ENCODE measurements at places on chromosomes 2 and 18.

GRCh38 chr2:196099916-196100315, 31.3 kb upstream of the DNAH7 start:
- DNase-seq = no peak

DNA sequence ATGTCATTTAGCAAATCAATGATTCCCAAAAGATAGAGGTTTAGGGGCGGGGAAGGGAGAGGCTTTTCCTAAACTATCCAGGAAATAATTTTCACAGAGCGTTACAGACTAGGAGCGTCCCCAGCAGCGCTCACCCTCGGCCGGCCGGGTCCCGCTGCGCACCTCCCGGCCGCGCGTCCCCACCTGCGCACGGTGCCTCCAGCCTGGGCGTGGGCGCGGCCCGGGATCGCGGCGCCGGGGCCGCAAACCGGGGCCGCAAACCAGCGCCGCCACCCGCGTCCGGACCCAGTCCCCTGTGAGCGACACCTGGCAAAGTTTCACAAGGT, 684 bp upstream of the ZCCHC2 start:
- DNase-seq = no peak

GRCh38 chr2:70648961-70649360, 95.3 kb upstream of the TGFA start:
- no peak for DNase-seq

DNA sequence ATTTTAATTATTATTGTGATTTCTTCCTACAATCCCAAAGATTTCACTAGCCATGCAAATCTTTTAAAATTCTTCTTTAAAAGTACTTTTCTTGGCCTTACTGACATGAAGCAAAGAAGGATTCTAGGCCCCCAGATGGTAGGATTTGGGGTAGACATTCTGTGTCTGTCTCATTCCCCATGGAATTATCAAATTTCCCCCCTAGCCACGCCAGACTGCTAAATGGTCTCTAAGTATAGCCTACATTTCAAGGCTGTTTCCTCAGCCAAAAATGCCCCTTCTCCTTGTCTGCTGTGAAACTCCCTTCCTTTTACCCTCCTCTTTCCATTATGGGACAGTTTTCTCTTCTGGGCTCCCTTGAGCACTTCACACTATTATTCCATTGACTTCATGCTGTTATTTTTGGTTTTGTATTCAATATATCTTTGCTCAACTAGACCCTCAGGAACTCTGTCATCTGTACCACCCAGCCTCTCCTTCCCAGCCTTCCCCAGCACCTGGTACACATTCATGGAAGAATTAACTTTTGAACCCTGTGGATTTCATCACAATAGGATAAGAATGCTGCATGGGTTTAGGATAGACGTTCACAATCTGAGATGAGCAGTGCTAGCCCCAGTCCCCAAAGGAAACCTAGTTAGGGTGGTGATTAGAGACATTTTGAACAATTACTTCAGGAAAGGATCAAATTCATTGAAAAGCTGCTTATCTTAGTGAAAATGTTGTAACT, 21.5 kb upstream of the CYP1B1 start:
- no peak for DNase-seq

DNA sequence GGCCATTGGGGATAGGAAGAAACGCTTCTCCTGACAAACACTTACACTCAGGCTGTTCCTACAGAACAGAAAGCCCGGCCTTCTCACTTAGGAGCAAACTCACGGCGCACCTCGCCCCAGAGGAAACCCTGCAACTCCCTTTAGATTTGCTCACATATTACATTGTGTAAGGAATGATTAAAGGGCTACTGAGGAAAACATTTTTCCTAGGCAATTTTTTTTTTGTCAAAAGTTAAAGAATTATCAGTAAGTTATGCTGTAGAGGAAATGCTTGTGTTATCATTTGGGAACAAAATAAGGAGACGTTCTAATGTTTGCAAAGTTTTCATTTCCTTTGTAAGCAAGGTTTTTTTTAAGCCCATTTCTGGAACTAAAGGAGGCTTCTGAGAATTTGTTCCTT, 264.1 kb downstream of the HDAC4 start:
- no peak for DNase-seq

DNA sequence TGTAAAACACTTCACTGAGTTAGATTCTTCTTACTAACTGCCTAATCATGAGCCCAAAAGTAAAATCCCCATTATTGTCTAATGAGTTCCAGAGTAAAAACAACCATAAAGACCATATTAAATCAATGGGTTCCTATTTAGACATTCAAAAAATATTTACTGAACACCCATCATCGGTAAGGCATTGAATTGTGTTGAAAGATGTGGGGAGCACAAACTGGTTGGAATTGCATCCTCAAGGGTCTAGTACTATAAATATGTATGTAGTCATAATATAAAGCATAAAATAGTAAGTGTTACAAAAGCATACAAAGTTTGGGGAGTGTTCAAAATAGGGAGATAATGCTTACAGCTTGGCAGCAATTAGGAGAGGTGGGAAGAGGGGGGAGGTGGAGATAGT, 3.0 kb upstream of the MARCHF4 start:
- no peak for DNase-seq

GRCh38 chr2:107148496-107148895, 262.5 kb upstream of the ST6GAL2 start:
- DNase-seq = no peak

- DNase-seq = no peak
These were observed 307.1 kb downstream of the GRB14 start for GRCh38 chr2:164314148-164314547.

- DNase-seq = no peak
These were observed 16.0 kb downstream of the CYRIA start for GRCh38 chr2:16649353-16650286.

GRCh38 chr2:54613794-54614257, 109.6 kb upstream of the EML6 start:
- DNase-seq = no peak

DNA sequence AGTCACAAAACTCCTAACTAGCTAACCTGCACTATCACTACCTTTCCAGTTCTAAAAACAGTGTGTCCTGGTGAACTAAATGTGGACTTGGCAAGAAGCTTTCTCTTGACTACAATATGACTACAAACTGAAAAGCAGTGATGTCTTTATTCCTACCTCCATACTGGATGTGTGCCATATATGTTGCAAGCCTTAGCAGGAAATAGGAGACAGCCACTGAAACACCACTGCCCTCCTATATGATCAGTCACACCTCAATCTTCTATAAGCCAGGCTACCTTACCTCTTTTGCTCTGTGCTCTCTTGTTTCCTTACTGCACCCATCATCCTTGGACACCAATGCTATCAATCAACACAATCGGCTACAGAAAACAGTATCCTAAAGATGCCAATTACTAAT, 34.1 kb downstream of the SS18 start:
- DNase-seq = no peak

DNA sequence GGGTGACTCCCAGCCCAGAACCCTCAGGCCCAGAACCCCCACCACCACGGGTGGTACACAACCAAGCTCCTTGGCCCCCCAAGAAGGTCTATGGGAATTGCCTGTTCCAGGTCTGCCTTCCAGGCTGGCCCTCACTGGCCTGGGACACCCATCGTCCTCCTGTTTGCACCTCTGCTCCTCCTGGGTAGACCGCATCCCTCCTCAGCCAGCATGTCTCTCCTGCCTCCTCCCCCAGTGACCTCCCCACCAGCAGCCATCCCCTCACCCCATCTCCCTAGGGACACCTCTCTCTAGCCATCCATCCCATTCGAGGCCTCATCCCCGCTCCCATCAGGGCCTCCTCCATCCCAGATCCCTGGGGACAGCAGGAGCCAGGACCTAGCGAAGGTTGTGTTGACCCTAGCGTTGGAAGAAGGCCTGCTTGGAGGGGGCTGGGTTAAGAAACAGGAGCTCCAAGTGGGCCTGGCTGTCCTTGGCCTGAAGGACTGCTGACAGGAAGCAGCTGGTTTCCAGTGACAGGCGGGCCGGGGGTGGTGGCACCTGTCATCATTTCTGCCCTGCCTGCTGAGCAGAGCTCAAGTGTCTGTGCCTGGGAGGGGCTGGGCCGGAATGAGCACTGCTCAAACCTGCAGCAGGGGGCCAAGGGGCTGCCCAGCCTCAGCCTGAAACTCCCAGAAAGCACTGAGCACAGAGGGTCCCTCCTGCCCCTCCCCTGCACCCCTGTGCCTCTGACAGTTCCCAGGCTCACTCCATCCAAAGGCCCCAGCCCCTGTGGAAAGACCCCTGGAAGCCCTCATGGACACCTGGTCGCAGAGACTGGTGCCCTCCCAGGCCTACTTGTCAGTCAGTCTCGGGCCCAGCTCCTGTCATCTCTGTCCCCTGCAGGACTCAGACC, 96.0 kb upstream of the OTOS start:
- no peak for DNase-seq

- DNase-seq = no peak
These were observed 175.9 kb upstream of the NXPH2 start for GRCh38 chr2:138956116-138956515.
